ENCODE measurements at places on chromosomes 3 and 15.

DNA sequence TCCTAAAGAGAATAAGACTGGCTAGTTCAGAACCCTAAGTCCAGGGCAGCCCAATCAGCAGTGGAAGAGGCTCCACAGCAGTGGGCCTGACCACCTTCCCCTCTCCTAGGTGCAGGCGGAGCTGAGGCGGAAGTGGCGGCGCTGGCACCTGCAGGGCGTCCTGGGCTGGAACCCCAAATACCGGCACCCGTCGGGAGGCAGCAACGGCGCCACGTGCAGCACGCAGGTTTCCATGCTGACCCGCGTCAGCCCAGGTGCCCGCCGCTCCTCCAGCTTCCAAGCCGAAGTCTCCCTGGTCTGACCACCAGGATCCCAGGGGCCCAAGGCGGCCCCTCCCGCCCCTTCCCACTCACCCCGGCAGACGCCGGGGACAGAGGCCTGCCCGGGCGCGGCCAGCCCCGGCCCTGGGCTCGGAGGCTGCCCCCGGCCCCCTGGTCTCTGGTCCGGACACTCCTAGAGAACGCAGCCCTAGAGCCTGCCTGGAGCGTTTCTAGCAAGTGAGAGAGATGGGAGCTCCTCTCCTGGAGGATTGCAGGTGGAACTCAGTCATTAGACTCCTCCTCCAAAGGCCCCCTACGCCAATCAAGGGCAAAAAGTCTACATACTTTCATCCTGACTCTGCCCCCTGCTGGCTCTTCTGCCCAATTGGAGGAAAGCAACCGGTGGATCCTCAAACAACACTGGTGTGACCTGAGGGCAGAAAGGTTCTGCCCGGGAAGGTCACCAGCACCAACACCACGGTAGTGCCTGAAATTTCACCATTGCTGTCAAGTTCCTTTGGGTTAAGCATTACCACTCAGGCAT is 33.7 kb downstream of the VIPR1 start:
- peak; percentile 23 for ATAC-seq

- no peak for ATAC-seq
These were observed 13.0 kb upstream of the RAMAC start for GRCh38 chr15:82972990-82973389.

- ATAC-seq: no peak
These were observed 306.7 kb downstream of the LRTM1 start for GRCh38 chr3:54621184-54621583.

DNA sequence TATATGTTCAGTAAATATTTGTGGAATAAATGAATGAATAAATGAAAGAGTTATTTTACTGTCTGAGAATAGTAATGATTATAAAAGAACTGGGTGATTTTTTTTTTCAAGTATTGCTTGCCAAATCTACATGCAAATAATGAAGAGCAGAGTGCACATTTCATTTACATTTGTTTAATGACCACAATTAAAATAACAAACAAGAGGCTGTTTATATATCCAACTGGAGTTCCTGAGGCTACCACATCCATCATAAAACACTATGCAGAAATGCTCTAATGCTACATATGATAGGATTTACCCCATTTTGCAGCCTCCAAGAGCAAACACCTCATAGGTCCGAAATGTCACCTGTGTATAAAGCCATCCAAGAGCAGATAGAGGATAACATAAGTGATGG is 124.5 kb downstream of the ECT2 start:
- no peak for ATAC-seq

GRCh38 chr3:122795674-122796195 is 866 bp downstream of the SLC49A4 start:
- ATAC-seq: no peak

- ATAC-seq: no peak
These were observed 270.7 kb upstream of the LRTM1 start for GRCh38 chr3:55198554-55198953.

- ATAC-seq: no peak
These were observed 22.9 kb upstream of the UTS2B start for GRCh38 chr3:191353022-191353777.

DNA sequence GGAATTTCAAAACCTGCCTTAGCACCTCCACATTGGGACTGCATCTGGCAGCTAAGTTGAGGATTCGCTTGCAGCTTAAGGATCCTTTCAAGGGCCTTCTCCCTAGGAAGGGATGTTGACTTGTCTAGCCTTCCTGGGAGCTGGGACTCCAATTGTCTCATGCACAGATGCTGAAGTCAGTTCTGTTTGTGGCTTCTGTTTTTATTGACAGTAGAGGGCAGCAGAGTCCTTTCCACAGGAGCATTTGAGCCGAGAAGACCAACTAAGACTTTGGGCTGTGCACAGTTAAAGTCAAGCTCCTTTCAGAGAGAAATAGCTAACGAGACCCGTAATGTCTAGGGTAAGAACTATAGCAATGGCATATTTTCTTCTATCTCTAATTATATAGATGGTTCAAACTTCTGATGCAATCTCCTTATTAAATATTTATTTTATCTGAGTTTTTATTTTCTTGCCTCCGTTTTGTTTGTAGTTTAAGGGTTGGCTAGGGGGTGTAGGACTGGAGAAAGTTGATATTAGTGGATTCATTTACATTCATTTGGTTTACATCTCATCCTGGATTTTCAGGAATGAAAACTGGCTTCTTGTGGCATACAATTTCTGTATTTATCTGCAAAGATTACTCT is 59.7 kb upstream of the KBTBD8 start:
- ATAC-seq: peak; percentile 67

DNA sequence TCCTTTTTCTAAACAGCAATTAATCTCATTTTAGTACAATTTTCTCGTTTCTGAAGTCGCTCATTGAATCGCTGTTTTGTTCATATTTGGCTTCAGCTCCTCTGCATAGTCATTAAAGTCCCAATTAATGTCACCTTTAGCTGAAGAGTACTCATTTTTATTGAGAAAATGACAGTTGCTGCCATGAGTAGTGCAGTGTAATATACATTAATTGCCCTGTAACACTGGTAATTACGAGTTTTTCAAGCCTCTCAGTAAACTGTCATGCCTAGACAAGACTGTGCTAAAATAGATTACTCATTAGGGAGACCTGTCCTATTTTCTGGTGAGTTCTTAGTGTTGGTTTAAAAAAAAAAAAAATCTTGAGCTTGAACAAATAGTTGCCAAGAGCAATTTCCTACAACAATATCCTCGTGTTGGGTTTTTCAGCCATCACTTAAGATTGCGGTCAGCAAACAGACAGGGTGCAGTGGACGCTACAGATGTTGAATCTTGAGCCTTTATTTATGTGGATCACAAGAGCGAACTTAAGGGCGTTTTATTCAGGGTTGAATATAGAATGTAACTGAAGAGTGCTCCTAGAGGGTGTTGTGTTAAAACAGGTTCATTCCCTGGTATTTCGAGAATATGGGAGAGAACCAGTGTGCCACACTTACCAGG is 176.0 kb downstream of the CDIN1 start:
- ATAC-seq: peak; percentile 86

DNA sequence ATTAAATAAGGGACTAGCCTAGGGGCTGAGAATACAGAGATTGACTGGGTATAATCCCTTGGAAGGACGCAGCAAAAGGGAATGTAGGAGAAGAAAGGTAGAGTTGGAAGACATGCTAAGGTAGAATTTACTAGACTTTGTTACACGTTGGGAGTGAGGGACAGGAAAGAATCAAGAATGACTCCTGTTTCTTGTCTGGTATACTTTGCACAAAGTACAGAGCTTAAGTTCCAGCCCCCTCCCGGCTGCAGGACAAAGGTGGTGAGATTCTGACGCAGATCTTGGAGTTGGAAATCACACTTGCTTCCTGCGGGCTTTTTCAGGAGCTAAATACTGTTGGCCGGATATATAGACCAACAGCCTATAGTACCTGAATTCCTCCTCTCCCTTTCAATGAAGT is 895 bp downstream of the HYKK start:
- no peak for ATAC-seq

DNA sequence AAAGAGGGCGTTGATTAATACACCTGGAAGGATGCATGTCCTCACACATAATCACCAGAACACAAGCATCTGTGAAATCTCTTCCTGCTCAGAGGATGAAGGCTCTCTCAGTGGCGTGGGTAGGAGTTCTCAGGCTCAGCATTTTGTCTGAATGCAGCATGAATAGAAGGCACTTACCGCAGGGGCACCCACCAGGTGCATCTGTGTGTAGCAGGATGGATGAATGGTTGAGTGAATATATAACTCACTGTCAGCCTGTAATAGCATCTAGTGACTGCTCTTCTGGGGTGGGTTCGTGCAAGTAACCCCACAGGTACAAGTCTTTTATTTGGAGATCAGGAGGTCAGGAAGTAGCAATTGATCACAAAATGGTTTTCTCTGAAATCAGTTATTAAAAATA is 143.0 kb downstream of the SQOR start:
- ATAC-seq: peak; percentile 43

GRCh38 chr3:30309961-30310954 is 296.1 kb upstream of the TGFBR2 start:
- no peak for ATAC-seq

GRCh38 chr15:52667597-52667996 is 11.6 kb downstream of the ATOSA start:
- peak; percentile 79 for ATAC-seq

- peak; percentile 78 for ATAC-seq
These were observed 2.3 kb upstream of the DNAH1 start for GRCh38 chr3:52313774-52314188.

DNA sequence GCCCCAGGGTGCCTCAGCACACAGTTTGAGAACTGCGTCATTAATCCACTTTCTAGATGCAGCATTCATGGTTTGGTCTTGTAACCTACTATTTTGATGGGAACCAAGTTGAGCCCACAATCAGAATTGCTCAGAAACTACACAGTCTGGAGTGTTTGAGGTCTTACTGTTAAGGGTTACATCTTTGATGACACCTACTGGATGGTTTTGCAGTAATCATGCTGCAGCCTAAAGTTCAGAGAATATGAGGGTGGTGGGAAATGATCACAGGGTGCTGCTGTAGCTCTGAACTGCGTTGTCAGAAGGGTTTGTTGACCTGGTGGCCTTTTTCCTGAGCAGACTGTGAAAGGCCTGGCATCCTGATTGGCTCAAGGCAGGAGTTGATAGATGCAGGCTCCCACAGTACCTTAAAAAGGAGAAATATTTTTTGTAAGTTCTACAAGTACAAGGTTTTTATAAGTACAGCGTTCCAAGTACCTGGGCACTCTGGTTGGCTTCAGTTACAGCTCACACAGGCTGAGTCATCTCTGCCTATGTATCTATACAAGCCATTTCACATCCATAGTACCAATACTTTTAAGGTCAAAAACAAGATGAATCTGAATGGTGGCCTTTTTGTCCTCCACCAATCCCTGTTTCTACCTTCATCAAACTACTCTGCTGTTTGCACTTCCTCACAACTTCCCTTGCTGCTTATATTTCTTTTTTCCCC is 60.5 kb upstream of the ACKR4 start:
- ATAC-seq: no peak

DNA sequence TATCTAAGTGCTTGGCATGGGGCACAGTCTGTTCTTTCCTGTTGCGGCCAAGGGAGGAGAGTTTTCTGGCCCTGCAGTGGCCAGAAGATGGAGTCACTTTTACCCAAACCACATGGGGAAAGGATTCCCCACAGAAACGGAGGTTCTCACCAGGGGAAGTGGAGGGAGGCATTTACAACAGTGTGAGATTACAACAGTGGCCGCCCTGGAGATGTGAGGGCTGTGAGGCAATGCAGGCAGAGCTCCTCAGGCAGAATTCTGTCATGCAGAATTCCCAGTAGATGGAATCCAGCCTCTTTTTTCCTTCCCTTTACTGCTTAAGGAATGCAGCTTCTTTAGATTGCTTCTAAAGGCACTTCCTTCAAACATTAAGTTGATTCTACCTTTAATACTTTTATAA is 83.1 kb downstream of the CACNA1D start:
- no peak for ATAC-seq

GRCh38 chr3:194475978-194476377 is 10.8 kb downstream of the ATP13A3 start:
- ATAC-seq: no peak

DNA sequence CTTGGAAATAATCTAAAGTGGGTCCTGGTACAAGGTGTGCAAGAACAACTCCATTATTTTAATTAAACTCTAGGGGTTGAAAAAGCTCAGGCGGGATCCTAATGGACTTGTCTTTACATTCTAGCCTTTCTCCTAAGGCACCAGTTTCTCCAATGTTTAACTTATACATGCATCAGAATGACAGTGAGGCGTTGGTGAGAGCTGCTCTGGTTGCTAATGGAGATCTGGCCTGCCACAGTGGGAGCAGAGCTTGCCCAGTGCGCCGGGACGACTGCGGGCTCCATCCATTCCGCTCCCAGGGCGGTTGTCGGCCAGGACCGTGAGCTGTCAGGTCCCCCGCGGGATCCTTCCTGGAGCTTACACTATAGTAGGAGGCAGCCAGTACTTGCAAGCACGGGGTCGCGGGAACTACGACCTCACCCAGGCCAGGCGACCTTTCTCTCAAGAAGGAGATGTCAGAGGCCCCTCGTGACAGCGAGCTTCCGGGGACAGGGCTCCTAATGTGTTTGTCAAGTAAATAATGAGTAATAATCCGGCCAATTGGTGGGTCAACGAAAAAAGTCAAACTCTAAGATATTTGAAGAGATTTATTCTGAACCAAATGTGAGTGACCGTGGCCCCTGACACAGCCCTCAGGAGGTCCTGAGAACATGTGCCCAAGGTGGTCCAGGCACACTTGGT is 991 bp upstream of the HIGD1A start:
- ATAC-seq: no peak

DNA sequence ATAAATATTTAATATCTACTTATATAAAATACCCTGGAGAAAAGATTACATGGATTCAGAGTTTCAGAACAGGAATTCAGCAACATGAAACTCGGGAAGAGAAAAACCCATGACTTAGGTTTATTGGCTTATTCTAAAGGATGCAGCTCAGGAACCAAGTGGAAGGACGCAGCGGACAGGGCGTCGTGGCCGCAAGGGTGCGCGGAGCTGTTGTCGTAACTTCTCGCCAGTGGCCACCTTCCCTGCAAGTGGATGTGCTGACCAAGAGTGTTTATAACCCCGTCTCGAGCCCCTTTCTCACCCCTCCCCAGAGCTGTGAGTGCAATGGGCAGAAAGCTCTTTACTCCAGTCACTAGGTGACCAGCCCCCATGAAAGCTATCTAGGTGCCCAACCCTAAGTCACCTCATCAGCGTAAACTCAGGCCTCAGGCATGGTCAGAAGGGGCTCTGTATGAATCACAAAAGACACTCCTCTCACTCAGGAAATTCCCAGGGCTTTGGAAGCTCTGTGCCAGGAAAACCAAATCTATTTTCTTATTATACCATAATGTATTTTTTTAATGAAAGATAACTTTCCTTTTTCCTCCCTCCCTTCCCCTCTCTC is 77.3 kb downstream of the CHRNA7 start:
- ATAC-seq: no peak
